Placental pericyte (primary cell): ENCODE measurements at places on chromosomes 7 and 10. TPM values are rescaled to one million over a fixed set of nuclear protein-coding genes. Genes with fewer than 3 reads are reported as not detected.

The BHLHA15 gene
- total RNA-seq = 1.7 and 16.2 TPM in 2 replicates

The FANK1 gene
- 1.8 and 2.6 TPM in 2 replicates for total RNA-seq

The SPDYE16 gene
- total RNA-seq = not detected in 2 replicates

The LIPN gene
- not detected in 2 replicates for total RNA-seq

The COL13A1 gene
- total RNA-seq = 4.6 and 34.2 TPM in 2 replicates

The SEMA3D gene
- 1.3 and 1.6 TPM in 2 replicates for total RNA-seq

The CPA2 gene
- total RNA-seq = 0.22 TPM in 1 of 2 replicates, not detected in the other

The PON3 gene
- not detected in 2 replicates for total RNA-seq

The ECHDC3 gene
- 2.3 and 7.4 TPM in 2 replicates for total RNA-seq

The ELFN1 gene
- total RNA-seq = under 0.01 and 1.3 TPM in 2 replicates

The SIRT1 gene
- total RNA-seq = 14.6 and 15.1 TPM in 2 replicates
